ENCODE measurements at places on chromosomes 4 and X.

DNA sequence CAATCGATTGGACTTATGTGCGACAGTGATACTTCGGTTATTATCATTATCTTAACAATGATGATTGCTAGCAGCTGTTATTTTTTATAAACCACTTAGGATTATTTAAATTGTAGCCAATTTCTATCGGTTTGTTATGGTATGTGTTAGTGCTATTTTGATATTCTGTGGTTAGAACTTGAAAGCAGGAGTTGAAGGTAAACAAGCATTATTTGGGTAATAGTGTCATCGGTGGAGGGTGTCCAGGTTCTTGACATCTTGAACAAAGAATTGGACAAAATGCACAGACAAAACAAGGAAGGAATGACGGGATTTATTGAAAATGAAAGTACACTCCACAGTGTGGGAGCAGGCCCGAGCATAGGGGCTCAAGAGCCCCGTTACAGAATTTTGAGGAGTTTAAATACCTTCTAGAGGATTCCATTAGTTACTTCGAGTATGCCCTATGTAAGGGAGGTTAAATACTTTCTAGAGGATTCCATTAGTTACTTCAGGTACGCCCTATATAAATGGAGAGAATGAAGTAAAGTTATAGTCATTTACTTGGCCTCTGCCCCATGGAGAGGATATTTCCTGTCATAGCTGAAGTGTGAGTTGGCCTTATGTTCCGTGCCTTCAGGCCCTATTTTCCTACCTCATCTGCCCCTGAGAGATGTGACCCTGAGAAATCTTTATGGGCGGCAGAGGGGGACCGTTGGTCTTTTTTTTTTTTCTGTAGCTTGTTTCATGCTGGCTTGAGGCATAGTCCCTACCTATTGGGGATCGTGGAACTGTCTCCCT lies 13.1 kb downstream of the MOB1B start:
- no peak for DNase-seq

DNA sequence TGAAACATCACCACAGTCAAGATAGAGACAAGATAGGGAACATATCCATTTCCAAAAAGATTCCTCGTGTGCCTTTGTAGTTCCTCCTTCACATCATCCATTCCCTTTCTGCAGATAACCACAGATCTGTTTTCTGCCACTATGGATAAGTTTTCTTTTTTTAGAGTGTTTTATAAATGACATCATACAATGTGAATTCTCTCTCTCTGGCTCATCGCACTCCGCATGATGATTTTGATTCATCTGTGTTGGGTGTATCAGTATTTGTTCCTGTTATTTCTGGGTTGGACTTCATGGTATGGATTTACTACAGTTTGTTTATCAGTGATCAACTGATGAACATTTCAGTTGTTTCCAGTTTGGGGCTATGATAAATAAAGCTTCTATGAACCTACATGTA lies 23.2 kb upstream of the ANXA3 start:
- DNase-seq: no peak

DNA sequence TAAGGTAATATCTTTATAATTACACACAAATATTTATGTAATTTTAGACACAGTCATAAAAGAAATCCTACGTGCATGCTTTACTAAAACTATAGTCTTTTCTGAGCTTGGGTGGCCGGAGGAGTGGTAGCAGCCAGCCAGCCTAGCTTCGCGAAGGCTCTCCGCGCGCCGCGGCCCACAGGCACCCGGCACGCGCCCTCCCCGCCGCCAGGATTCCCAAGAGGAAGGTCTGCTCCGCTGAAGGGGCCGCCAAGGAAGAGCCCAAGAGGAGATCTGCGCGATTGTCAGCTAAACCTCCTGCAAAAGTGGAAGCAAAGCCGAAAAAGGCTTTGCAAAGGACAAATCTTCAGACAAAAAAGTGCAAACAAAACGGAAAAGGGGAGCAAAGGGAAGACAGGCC lies 8.7 kb upstream of the PJA1 start:
- DNase-seq: no peak

DNA sequence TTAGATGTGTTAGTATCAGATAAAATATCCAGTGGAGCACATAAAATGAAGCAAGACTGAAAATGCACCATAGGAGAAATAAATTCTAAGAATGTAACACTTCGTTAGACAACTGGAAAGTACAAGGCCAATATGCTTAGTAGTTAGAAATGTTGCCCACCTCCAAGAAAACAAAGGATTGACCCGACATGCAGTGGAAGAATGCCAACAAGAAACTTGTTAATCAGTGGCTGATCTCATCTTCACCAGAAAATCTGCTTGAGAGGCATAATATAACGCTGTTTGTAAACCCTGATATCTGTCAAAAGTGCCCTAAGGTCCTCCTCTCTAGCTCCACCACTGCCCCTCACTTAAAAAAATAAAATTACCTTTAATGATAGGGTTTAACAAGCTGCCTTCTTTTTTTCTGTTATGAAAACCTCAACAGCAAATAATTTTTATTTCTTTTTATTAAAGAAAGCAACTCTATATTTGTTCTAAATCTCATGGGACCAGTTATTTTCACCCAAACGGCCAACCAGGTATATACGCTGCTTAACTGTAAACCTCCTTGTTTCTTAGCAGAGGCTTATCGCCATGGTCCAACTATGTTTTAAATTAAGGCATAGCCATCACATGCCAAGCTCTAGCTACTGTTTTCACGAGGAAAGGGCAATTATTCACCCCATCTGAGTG lies 1.8 kb downstream of the RASGEF1B start:
- DNase-seq: no peak

DNA sequence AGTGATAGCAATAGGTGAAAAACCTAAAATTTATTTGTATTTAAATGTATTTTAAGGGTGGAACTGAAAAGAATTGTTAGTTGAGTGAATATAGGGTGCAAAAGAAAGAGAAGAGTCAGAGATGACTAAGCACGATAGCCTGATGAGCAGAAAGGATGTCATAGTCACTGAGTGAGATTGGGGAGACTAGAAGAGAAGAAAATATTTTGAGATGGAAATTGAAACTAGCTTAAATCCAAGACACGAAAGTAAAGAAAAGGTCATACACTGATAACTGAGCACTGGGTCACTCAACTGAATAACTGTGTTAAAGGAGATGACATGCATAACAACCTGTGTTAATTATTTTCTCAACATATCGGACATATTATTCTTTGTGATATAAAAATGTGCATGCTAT lies 55.5 kb downstream of the SPANXN4 start:
- no peak for DNase-seq

DNA sequence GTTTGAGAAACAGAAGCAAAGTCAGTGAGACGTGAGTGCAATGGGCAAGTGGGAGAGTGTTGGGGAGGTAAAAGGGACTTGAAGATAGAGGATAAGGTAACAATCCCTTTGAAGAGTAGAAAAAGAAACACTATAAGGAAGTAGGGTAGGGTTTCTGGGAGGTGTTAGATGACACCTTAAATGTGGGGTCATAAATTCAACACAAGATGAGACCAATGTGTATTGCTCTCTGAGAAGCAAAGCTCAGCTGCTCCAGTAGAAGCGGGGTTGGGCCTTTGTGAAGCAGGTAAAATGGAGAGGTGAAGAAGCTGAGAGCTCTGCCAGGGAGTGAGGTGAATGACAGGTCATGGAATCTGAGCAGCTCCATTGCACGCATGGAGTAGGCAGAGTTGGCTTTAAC lies 85.3 kb downstream of the REELD1 start:
- DNase-seq: no peak

DNA sequence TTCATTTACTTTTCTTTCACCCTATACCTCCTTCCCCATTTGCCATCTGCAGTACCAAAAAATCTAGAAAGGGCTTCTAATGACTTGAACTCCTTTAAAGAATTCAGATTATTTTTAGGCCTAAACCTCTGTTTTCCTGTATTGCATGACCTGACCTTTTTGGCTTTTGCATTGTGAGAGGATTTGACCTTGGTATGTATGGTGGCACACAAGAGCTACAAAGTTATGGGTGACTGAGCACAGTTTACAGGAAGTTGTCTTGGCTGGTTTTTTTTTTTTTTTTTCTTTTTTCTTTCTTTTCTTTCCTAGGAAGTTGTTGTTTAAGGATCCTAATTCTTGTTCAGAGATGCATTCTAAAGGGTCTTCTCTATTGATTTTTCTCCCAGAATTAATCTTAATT lies 32.0 kb upstream of the MTMR8 start:
- DNase-seq: no peak

Measured in C1 segment of cervical spinal cord (tissue), 14 donors.